ENCODE measurements at places on chromosomes 2 and 18.

DNA sequence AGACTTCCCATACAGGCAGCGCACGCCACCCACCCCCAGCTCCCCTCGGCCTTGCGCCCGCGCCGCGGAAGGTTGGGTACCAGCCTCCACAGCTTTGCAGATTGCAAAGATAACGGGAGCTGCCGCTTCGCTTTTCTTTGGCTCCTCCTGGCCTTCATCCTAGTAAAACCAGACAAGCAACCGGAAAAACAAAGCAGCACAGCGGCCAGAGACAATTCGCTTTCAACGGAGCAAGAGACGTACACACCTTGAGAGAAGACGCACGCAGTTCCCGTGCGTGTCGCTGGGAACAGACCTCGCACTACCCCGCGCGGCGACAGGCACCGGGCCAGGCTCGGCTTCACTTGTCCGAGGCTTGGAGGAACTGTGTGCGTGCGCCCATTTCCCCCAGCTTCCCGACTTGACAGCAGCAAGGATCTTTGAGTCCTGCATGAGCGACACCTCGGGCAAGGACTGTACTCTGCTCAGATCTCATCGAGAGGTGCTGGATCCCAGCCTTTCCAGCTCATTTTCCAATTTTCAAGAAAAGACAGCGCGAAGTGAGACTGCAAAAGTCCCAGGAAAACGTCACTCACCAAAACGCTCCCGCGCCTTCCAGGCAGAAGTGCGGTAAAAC lies 964 bp downstream of the ZBTB7C start:
- DNase-seq = no peak

DNA sequence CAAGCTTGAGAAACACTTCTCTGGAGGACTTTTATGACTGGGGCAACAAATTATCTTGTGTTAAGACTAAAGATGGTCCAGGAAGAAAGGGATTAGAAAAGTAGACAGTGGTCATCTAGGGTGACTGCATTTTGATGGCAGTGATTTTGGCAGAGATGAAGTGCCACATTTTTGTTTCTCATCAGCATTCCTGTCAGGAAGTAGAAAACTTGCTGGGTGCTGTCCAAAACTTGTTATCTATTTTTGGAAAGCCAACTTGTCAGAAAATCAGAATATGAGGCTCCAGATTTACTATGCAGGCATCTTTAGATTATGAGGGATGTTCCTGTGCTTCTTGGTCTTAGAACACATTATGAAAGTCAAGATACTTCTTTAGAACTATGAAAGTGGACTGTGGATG lies 29.0 kb upstream of the CALCRL start:
- no peak for DNase-seq

DNA sequence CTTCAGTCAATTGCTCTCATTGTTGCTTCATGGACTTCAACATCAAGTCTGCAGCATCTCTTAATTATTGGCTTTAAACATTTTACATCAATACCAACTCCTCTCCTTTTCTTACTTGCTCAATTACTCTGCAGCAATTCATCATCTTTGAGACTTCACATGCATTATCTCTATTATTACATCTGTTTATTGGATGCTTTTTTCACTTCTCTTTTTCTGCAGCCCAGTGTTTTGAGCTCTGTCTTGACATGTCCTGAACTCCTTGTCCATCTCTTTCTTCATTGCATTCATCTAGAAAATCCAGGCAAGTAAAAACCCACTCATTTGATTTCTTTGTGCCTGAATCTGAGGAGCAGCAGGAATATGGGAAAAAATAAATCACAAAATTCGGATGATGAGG lies 647.9 kb downstream of the PLCL1 start:
- no peak for DNase-seq

DNA sequence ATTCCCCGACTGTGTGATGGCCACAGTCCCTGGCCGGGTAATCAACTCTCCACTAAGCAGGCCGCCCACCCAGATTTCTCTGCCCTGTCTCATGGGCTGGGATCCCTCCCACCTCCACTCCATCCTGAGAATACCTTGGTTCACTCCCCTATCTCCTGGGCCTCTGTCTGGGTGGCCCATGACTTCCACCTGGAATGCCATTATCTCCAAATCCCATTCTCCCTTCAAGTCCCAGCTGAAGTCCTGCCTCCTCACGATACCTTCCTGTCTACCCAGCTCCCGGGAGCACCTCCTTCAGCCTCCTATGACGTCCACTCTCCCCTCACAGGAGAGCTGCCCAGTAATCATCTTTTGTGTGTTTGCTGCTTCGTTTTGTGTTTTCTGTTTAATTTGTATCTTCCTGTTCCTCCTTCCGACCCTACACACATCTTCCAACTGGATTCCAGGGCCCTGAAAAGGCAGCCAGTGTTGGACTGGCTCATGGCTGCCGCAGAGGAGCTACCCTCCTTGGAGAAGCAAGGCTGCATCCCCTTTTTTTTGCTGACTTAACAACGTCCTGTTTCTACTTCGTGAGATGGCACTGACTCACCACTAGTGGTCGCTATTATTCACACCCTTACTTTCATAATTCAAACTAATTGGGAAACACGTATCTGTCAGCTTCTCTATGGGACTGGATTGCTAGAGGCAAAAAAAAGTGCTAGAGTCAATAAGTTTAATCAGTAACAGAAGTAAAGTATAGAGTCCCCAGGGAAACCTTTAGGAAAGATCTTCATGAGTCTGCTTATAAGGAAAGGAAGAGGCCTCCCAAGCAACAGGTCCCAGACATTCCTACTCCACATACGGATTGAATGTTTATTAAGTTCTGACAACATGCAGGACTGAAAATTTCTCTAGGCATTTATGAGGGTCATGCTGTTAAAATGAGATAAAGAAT lies 171.9 kb upstream of the GATA6 start:
- DNase-seq = no peak

DNA sequence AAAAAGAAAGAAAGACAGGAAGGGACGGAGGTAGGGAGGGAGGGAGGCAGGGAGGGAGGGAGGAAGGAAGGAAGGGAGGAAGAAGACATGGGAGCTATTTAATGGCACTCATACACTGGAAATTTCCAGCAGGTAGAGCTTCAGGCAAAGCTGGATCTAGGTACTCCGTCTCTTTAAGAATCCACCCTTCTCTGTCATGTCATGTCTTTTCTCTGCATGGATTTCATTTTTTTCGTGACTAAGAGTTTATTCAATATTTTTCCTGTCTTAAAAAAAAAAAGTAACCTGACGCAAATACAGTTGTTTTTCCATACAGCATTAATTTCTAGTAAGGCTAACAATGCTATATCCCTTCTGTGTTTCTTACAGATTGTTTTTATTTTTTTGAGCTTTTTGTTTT lies 56.3 kb upstream of the MCFD2 start:
- DNase-seq = no peak

- DNase-seq = no peak
These were observed 209.8 kb downstream of the CELF4 start for GRCh38 chr18:37355772-37356171.

DNA sequence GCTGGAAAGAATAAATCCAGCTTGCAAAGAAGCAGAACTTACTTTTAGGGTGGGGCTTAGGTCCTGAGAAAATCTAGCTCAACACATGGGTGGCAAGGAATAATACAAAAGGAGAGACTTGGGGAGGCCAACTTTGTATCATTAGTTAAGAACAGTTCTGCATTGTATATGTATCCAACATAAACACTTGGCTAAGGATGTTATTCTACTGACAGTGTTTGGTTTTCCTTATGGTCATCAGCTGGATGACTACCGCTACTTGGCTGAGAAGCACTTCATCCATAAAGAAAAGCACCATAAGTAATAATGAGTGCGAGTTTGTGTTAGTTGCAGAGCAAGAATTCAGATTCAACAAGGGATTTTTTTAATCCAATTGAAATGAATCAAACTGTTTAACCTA lies 614.9 kb downstream of the ARHGAP15 start:
- no peak for DNase-seq

GRCh38 chr18:12891561-12891960 lies 7.5 kb upstream of the PTPN2 start:
- no peak for DNase-seq

GRCh38 chr2:2101924-2102323 lies 229.2 kb downstream of the MYT1L start:
- no peak for DNase-seq

- DNase-seq = no peak
These were observed 50.3 kb downstream of the SERPINB8 start for GRCh38 chr18:64019922-64020756.

DNA sequence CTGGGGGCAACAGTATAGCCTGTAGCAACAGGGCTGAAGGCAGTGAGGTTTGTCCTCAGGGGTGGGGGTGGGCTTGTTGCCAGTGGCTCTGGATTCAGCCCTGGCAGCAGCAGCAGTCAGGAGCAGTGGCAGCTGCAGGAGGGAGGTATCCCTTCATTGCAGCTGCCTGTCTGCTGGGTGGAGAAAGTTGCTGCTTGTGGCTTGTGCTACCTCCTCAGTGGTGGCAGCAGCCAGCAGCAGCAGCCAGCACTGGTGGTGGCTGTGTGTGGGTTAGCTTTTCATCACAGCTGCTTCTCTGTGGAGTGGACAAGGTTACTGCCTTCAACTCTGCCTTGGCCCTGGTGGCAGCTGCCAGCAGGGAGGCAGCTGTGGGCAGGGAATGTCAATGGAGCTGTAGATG lies 94.9 kb downstream of the ARL6IP6 start:
- no peak for DNase-seq

- no peak for DNase-seq
These were observed 100.1 kb upstream of the MAP4K3 start for GRCh38 chr2:39537150-39537549.

DNA sequence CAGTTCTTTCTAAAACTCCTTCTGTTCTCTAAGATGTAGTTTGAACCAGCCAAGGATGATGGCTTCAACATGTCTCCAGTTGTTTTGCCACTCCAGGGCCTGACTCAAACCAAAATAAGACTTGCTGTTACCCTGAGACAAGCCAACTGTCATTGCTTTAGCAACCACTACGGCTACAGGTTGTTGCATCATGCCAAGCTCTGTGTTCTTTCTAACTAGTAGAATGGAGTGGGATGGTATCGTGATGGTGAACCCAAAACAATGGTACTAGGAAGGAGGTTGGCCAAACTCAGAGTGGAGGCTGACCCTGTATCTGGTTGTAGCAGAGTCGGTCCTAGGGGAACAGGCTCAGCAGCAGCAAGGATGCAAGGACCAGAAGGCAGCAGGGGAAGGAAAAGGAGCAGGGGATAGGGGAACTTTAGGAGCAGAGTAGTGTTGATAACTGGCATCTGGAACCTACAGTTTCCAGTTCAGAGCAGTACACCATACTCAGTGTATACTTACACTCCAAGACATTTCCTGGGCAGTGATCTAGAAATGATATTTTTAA lies 51.6 kb downstream of the PDK1 start:
- DNase-seq = no peak

DNA sequence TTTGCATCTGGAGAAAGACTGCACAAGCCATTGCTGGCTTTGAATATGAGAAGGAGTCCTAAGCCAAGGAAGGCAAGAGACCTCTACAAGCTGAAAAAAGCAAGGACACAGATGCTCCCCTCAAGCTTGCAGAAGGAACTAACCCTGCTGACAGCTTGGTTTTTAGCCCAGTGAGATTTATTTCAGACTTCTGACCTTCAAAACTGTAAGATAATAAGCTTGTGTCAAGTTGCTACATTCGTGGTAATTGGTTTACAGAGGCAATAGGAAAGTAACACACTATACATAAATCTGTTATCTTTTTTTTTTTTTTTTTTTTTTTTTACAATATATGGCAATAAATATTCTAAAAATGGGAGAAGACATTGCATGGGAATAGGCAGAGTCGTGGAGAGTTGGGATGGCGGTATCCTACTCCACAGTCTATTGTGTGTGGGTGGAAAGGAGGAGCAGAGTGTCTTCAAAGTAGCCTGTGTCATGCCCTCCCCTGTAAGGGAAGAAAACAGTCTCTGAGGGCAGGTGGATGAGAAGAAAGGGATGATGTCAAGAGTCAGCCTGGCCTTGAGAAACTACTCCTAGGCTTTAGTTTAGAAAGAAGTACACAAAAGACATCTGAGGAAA lies 196.9 kb downstream of the THSD7B start:
- no peak for DNase-seq

GRCh38 chr18:5214583-5215351 lies 17.7 kb upstream of the AKAIN1 start:
- DNase-seq = no peak

GRCh38 chr2:172617115-172617514 lies 61.2 kb downstream of the PDK1 start:
- no peak for DNase-seq

DNA sequence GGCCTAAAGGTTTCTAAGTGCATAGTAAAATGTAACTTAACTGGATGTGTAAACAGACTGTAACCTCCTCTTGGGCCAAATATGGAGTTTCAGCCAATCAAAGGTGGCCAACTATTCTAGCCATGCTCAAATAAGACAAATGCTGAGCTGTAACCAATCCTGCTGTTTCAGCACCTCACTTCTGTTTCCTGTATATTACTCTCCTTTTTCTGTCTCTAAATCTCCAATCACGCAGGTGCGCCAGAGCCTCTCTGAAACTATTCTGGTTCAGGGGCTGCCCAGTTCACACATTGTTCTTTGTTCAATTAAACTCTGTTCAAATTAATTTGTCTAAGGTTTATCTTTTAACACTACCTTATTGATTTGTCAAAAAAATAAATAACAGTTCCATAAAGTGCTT lies 532.7 kb upstream of the DCC start:
- no peak for DNase-seq

DNA sequence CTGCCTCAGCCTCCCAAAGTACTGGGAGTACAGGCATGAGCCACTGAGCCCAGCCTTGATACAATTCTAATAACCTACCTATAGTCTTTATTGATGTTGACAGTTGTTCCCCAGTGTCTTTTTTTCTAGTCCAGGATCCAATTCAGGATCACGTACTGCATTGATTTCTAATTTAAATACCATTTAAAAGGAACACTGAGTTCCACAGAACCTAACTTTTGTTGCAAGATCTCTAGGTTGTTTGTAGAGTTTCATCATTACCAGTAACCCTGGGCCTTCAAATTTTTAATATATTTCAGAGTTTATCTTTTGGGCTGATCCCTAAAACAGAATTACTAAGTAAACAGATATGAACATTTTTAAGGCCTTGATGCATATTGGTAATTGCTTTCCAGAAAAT lies 21.1 kb upstream of the TMBIM1 start:
- no peak for DNase-seq

DNA sequence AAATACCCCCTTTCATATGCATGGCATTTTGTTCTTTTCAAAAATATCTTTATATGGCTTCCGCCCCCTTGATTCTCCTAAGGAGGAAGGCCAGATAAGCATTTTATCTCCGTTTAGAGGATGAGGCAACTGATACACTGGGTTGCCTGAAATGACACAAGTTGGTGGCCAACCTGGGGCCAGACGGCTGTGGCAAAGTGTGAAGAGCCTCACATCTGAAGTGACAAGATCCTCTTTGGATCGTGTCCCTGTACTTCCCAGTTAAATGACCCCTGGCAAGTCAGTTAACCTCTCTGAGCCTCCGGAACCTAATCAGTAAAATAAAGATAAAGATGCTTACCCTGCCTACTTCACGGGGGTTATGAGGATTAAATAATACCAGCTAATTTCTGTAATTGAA lies 4.6 kb downstream of the SETBP1 start:
- no peak for DNase-seq

GRCh38 chr2:39529836-39530235 lies 92.8 kb upstream of the MAP4K3 start:
- DNase-seq = no peak
